ENCODE measurements at places on chromosomes 1 and 21.

DNA sequence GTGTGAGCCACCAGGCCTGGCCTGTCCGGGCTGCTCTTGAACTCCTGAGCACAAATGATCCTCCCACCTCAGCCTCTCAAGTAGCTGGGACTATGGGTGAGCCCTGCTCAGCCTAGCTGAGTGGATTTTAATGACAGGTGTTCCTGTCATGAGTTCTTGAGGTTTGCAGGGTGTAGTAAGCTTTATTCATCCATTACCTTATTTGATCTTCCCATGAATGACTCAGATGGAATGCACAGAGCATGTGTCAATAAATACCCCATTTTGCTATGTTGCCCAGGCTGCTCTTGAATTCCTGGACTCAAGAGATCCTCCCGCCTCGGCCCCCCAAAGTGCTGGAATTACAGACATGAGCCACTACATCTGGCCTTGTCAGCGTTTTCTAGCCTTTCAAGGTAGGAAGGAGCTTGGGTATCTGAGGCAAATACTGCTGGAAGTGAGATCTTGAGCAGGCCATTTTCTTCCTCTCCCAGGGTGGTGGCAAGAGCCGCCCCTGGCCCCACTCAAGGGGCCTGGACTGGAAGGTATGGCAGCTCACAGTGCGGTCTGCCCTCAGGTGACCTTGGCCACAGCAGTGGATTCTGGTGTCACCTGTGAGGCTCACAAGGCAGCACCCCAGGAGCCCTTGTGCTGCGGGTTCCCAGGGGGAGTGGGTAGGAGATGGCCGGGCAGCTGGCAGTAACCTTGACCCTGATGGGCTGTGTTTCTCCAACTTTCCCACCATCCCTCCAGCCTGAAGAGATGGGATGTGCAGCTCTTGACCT is 20.0 kb downstream of the PIK3CD start:
- DNase-seq = no peak

DNA sequence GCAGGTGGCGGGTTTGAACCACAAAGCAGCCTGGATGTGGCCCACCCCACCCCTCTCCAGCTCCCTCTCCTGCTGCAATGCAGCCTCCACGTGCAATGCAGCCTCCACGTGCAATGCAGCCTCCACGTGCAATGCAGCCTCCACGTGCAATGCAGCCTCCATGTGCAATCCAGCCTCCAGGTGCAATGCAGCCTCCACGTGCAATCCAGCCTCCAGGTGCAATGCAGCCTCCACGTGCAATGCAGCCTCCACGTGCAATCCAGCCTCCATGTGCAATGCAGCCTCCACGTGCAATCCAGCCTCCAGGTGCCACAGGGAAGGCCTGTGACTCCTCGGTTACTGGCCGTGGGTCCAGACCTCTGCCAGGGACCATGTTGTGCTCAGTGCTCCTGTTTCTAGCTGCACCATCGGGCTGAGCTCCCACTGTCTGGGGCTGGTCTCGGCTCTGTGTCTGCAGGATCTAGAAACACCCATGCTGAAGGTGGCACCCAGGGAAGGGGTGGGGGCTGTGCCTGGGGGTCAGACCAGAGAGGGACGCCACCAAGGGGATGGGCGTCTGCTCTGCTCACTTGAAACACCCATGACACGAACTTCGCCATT is 11.9 kb upstream of the LRRC3 start:
- no peak for DNase-seq

DNA sequence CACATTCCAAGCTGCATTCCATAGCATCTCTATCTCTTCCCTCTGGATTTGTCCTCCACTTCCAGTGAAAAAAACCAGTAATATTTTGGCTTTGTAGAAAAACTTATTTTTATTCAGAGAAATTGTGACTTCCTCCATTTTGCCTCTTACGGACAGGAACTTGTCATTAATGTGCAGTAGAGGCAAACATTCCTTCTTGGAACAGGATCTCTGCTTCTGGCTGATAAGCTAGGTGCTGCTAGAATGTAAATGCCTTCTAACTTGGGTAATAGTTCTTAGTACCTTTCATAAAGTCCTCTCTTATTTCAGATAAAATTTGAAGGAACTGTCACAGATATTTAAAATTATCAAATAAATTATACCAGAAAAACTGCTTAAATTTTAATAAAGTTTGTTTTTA is 707.8 kb downstream of the USP25 start:
- no peak for DNase-seq

- no peak for DNase-seq
These were observed at the start of gene THBS3 for GRCh38 chr1:155207806-155208540. Gene THBS3 (minus strand): TSS chr1:155207897. CDS start chr1:155207876, 21 bp downstream.

- DNase-seq = no peak
These were observed 28.4 kb downstream of the PPFIA4 start for GRCh38 chr1:203054642-203055041.

- DNase-seq = no peak
These were observed 5.2 kb upstream of the S100A2 start for GRCh38 chr1:153570874-153571273.

- no peak for DNase-seq
These were observed 76.6 kb upstream of the ZNF644 start for GRCh38 chr1:91098299-91098906.

GRCh38 chr1:8926707-8927694 is 18.7 kb upstream of the CA6 start:
- peak; percentile 26 for DNase-seq

- DNase-seq = no peak
These were observed 102.6 kb downstream of the KIAA0319L start for GRCh38 chr1:35454616-35455015.

GRCh38 chr21:45032332-45032731 is 42.0 kb upstream of the ADARB1 start:
- DNase-seq = no peak

All from naive thymus-derived CD4-positive, alpha-beta T cell (primary cell).